CD4-positive, alpha-beta T cell treated with Interleukin-4 for 4 hours (primary cell): ENCODE measurements at places on chromosomes 11 and 22.

GRCh38 chr11:134761926-134762247 lies 349.8 kb upstream of the B3GAT1 start:
- DNase-seq, result no peak

DNA sequence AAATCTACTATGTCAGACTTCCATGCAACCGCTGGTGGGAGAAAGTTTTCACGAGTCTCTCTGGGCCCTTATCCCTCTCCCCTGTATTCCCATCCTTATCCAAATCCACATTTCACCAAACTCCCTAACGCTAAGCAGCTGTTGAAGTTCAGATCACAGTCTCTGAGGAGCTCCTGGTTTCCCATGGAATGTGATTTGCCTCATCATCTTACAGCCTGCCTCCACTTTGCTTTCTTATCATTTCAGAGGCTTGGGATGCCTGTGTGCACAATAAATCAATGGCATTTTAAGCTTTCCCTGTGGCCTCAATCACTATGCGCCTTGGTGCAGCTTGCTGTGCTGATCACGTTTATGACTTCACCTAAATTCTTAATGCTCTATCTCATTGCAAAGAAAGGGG lies 352.4 kb upstream of the FAT3 start:
- DNase-seq, result no peak

DNA sequence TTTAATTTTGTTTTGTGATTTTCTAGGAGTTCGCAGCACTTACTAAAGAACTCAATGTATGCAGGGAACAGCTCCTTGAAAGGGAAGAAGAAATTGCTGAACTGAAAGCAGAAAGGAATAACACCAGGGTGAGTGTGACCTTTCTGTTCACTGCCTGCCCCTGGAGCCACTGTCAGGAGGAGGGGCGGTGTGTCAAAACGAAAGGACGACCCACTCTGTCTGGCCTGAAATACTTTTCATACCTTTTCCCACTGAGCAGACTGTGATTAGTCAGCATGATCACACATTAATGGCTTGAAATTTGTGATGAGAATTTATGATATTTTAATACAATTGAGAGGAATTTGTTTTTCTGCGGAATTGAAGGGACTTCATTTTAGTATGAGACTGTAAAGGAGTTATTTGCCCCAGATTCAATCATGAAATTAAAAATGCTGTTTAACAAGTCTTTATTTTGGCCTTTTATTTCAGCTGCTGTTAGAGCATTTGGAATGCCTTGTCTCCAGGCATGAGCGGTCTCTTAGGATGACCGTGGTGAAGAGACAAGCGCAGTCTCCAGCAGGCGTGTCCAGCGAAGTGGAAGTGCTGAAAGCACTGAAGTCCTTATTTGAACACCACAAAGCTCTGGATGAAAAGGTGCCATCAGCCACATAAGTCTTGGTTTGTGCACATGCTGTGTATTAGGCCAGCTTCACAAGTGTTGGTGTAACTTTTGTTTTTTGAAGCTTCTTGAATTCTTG lies 54.1 kb downstream of the PPFIA1 start:
- no peak for DNase-seq

- no peak for DNase-seq
These were observed 3.8 kb downstream of the CYB5R3 start for GRCh38 chr22:42645341-42645937.

DNA sequence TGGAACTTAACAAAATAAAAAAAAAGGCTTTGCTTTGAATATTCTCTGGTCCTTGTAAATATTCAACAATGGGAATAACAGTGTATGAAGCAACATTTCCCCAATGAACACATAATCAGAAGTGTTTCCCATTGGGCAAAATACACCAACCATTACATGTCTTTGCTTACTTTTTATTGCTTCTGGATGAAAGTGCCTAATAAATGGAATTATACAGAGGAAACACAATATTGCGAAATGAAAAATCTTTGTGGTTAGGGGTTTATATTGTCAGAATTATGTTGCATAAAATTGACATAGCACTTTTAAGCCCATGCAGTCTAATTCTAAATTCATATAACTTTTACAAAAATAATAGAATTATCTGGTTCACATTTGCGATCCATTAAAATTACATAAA lies 386.4 kb downstream of the DCDC1 start:
- no peak for DNase-seq
